Activated T-cell treated with anti-CD3 and anti-CD28 coated beads for 24 hours (primary cell): ENCODE measurements at places on chromosomes 12 and 14.

DNA sequence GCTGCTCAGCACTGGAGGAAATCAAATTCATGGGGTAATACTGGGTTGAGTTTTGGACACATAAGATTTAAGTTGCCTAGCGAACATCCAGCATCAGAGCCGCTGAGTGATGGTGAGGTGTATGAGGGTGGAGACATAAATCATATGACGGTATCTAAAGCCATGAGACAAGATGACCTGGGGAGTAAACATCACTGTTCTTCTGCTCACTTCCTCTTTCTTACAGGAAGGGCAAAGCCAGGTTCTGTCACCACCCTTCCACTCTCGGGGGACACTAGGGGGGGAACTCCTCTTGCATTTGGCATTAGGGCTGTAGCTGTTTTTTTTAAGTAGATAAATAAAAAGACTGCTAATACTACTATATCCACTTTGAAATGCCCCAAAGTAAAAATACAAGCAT is 24.0 kb downstream of the PRDM4 start:
- no peak for DNase-seq

GRCh38 chr14:77549451-77549850 is 50.8 kb upstream of the ISM2 start:
- DNase-seq: no peak

DNA sequence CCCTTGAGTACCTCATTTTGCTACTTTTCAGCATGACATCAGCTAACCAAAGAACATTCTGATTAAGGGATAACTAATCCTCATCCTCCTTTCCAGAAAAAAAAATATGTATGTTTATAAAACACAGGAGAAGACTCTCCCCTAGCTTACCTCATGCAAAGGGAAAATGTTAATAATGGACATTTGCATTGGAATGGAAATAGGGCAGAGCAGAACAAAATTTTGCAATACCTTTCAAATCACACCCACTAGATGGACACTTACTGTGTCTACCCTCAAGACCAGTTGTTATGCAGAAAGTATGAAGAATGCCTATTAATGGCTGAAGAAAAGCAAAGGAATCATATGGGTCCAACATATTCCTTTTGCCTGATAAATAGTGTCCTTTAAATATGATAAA is 8.9 kb upstream of the SLCO1A2 start:
- no peak for DNase-seq

DNA sequence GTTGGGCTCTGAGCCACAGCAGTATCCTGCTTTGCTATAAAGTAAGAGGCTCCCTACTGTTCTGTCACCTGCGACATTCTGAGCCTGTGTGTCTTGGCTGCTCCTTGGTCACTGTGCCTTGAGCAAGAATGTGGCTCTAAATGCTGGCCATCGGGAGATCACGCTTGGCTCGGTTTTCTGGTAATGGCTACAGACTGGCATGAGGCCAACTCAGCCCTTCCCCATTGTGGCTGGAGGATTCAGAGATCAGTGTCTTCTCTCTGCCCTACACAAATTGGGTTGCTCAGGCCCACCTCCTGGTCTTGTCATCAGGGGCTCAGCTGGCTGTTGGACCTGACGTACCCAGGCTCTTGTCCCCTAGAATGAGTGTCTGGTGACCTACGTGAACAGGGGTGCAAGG is 94.5 kb downstream of the PLXNC1 start:
- DNase-seq: no peak

- no peak for DNase-seq
Observed at GRCh38 chr14:54673193-54674045, 106.5 kb downstream of the SAMD4A start.

- DNase-seq: no peak
Observed at GRCh38 chr14:76967788-76968187, 60.7 kb downstream of the IRF2BPL start.

DNA sequence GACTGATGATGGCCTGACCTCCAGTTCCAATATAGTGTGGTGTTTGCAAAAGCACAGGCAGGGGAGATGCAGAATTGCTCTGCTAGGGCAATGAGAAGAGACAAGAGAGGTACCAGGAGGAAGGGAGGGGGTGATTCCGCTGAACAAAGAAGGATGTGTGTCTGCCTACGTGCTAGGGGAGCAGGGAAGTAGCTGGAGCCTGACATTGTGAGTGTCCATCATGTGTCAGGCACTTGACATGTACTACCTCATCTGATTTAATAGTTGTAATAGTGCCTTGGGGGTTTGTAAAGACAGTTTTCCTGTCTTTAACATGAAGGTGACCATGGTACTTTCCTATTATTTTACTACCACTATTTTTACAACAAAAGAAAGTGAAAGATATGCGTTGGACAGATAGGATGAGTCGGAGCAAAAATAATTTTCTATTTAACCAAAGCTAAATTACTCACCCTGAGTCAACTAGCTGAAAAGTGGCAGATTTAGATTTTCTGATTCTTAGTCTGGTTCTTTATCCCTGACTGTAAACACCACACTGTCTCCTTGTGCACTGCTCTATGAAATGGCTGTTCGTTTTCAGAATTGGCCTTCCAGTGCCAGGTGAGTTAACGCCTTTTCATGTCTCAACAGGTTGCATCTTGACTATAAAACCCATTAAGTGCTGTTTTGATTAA is 33.7 kb upstream of the TEAD4 start:
- no peak for DNase-seq

GRCh38 chr14:58872061-58872460 is 234.3 kb downstream of the DACT1 start:
- DNase-seq: no peak

GRCh38 chr14:20530771-20531571 is 25.6 kb downstream of the RNASE10 start:
- DNase-seq: peak; percentile 58

GRCh38 chr12:131674373-131674772 is 36.5 kb upstream of the SFSWAP start:
- DNase-seq: no peak

DNA sequence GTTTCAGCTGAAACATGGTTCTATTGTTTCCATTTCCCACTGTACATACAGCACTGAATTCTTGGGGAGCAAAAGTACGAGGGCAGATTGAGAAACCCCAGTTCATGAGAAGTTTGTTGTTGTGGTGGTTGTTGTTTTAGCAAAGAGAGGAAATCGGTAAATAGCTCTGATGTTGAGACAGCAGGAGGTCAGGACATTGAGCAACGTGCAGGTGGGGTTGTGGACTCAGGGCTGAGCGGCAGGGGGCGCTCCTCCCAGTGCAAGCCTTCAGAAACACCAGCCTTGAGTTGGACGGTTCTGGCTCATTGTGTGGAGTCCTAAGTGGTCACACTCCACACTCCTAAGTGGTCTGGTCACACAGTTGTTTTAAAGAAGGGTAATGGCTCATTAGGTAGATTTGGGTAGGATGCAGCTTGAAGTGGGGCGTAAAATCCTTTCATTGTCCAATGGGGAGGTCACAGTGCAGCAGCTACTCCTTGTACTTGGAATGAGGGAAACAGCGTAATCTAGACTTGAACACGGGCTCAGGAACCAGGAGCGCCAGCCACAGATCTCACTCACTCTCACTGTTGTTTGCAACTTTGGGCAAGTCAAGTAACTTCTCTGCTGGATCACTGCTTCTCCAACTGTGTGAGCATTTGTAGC is 14.5 kb upstream of the PWP1 start:
- no peak for DNase-seq

DNA sequence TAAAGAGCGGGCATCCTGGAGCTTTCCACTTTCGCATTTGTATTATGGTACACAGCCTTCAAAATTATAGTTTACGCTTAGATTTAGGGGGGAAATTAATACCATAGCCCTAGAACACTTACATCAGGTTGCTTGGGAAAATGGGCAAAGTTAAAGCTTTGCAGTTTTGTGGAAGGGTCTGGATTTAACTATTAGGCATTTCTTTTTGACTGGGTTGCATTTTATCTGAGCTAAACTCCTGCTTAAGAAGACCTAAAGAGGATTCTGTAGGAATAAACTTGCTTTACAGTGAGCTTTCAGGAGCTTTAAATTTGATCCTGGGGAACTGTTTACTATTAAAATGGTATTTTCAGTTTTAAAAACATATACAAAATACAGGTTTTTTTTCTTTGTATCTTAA is 42.8 kb upstream of the PTPRQ start:
- DNase-seq: no peak

DNA sequence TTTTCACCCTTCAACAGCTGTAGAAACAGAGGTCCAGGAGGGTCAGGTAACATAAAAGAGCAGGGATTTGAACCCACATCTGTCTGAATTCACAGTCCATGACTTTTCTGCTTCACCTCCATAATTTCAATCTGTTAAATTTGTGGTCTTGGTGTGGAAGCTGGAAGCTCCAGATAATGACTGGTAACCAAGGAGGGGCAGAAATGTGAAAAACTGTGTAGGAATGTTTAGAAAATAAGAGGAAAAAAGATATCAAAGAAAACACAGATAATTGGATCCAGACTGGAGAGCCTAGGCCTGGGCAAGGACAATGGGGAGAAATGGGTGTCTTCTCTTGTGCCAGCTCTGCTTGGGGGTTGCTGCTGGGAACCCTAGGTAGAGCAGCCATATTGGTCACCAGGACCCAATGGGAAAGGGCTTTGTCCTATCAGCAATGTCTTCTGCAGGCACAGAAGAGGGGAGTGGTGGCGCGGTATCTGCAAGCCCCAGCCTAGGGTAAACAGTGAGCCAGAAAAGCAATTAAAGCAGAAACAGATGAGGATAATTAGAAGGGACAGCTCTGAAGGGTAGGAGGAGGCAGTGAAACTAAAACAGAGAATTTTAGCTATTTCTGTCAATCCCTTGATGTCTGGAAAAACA is 54.3 kb upstream of the CCDC91 start:
- no peak for DNase-seq

DNA sequence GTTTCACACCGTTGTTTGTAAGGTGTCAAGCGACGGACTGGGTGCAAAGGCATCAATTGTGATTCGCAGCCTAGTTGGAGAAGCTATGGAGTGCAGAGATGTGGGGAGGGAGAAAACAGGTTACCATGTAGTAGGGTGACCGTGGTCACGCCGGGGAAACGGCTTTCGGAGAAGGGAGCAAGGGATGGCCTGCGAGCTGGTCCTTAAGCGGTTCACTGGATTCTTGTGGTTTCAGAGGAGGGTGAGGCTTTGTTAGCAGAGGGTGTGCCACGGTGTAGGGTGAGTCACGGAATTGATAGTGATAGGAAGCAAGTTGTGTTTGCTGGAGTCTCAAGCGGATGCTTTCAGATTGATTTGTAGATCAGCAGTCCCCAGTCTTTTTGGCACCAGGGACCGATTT is 2.3 kb downstream of the PIWIL1 start:
- no peak for DNase-seq

DNA sequence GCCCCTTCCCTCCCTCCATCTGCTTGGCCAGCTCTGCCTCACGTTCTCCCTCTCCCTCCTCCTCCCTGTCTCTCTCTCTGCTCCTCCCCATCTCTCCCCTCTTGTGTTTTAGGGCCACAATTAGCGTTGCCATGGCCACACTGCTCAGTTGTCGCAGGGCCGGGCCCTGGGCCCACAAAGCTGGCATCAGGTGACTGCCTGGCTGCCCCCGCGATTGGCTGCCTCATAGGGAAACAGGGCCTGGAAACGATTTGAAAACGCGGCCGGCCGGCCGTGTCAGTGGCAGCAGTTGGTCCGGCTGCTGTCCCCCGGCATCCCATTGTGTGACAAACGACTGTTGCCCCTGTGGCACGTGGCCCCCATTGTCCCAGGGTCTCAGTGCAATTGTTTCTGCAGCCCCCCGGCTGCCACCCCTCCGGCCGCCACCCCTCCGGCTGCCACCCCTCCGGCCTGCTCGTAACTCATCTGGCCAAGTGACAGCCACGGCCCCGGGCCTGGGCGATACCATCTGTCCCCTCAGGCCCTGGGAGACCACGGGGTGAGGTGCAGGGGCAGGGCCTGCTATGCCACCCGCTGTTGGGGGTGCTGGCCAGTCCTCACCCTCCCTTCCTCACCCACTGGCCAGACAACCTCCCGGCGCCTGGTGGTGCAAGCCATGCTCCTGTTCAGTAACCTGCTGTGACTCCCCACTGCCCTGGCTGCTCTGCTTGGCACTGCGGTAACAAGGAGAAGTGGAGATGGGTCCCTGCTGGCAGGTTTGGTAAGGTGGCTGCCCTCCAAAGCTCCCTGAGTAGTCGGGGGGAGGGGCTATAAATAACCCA is 17.4 kb downstream of the FOXN4 start:
- DNase-seq: no peak

DNA sequence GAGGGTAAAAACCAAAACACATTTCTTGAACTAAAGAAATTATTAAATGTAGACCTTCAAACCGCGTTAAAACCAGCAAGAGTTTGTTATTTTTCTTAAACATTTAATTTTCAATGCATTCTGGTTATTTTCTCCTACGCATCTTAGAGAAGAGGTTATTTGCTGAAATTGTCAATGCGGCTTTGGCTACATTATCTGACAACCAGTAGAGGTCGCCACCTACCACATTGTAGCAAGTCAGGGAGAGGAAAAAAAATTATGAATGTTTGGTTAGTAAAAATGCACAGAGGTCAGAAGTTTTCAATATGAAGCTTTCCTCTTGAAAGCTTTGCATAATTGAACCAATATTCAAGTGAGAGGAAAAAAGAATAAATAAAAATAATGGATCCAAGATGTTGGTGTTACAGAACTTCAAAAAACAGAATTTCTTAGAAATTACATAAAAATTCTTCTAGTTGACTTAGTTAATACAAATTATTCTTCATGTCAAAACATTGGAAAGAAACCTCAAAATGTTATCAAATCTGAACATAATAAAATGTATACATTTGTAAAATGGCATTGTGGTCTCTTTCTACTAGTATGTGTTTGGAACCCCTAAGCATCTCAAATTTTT is 159.4 kb upstream of the TMTC2 start:
- DNase-seq: no peak

- DNase-seq: peak; percentile 28
Observed at GRCh38 chr12:22409377-22410164, 75.1 kb upstream of the ST8SIA1 start.

DNA sequence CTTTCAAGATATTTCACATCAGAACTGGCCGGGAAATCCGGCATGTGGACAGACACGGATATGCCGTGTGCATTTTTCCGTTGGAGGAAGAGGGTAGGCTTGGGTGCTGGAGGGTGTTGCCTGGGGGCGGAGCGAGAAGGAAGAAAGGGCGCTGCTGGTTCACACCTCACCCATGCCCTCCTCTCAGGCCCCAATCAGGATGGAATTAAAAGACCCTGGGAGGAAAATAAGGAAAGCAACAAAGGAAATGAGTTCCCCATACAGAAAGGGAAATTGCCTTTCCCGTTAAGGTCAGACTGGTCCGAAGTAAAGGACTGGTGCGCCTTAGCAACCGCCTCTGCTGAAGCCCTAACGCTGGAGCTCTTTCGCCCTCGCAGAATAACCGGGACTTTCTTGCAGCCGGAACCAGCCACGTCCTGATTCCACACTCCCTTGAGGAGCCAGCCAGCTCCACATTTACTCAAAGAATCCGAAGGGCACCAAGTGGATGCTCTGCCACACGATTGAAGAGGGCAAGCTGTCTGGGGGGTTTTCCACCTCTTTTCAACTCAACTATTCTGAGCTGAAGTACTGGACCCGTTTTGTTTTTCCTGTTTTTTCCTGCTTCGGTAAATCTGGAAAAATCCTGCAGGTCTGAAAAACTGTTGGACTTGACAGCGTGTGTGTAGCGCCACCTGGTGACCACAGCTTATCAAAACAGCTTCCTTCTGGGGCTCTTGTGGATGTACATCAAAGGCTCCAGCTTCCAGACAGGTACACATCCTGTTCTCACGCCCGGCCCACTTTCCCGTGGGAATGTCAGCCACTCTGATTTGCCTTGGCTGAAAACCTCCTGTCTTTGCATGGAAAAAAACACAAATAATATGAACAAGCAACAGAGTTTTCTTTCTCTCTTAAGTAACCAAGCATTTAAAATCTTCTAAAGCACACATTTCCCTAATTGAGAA is 37.6 kb upstream of the BCL2L14 start:
- DNase-seq: peak; percentile 65
